ENCODE measurements at places on chromosomes 4 and X.
A peak's percentile ranks its signal among the peaks of the same experiment; 100 is the strongest.

DNA sequence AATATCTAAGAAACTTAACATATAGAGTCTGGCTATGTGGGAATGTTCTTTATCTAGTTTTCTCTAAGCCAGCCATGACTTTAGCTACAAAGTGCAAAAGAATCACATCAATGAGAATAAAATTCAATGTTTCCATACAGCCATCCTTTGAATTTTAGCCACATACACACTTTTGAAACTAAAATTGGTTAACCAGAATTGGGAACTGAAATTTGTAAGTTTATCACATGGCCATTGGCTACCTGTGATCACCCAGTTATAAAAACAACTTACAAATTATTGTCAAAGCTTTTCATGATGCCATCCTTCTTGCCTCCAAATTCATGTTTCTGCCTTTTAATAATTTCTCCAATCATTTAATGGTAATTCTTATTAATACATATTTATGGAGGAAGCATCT lies 49.9 kb downstream of the PAK3 start:
- DNase-seq = no peak

- no peak for DNase-seq
These were observed 19.3 kb downstream of the DCTD start for GRCh38 chr4:182897601-182898478.

DNA sequence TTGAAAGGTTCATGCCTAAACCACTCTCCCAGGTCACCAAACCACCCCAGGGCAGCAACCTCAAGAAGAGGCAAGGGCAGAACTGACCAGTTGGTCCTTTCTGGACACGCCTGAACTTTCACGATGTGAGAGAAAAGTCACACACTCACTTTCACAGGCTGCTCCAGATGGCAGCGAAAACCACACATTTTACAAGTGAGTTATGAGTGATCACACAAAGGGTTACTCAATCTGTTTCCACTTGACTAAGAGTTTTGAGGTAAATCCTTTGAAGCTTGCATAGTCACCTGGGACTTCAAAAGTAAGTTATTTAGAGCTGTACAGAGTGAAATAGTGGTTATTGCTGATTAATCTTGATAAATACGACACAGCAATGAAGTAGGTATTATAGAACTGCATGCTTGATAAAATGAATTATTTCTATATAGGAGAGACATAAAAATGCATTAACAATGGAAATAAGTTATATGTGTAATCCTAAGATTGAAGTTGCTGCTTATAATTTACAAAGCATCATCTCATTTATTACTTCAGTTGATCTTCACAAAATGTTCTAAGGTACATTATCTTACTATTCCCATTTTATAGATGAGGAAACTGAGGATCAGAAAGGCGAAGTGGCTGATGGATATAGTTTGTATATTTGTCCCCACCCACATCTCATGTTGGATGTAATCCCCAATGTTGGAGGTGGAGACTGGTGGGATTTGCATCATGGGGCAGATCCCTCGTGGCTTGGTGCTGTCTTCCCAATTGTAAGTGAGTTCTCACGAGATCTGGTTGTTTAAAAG lies 103.0 kb upstream of the KLF3 start:
- peak; percentile 52 for DNase-seq

GRCh38 chr4:180150818-180151217 lies 2092.4 kb upstream of the TENM3 start:
- peak; percentile 32 for DNase-seq

GRCh38 chrX:122582280-122582974 lies 601.7 kb upstream of the GRIA3 start:
- DNase-seq = peak; percentile 89

DNA sequence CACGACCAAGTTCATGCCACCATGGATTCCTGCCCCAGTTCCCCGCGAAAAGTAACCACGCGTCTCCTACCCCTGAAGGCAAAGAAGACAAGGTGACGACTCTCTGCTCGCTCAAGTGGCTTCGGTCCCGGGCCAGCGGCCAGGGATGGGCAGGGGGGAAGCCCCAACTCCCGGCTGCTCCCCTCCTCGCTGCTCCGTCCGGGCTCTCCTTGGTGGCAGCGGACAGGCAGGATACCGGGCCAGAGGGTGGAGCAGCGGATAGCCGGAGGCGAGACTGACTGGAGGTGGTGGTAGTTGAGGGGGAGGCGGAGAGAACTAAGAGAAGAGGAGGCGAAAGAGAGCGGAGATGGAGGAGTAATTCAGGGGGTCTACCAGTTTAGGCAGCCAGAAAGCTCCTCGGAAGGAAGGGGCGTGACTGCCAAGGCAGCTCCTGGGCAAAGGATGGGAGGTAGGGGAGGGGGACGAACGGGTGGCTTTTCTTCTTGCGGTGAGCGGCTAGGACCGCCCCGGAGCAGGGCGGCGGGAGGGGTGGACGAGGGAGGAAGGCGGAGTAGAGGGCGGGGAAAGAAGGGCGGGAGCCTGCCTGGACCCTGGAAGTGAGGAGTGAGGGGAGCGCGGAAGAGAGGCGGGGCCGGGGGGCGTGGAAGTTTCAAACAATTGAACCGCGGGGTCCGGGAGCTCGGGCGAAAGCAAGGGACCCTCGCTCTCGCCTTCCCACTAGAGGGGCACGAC lies at the start of gene AMOT:
TSS of gene AMOT (minus strand) at position 450 of the 732 bp plus-strand sequence. CDS start 17,705 bp downstream, outside the sequence.
- peak; percentile 23 for DNase-seq

- DNase-seq = peak; percentile 64
These were observed 24.3 kb downstream of the IRF2 start for GRCh38 chr4:184450045-184450444.

DNA sequence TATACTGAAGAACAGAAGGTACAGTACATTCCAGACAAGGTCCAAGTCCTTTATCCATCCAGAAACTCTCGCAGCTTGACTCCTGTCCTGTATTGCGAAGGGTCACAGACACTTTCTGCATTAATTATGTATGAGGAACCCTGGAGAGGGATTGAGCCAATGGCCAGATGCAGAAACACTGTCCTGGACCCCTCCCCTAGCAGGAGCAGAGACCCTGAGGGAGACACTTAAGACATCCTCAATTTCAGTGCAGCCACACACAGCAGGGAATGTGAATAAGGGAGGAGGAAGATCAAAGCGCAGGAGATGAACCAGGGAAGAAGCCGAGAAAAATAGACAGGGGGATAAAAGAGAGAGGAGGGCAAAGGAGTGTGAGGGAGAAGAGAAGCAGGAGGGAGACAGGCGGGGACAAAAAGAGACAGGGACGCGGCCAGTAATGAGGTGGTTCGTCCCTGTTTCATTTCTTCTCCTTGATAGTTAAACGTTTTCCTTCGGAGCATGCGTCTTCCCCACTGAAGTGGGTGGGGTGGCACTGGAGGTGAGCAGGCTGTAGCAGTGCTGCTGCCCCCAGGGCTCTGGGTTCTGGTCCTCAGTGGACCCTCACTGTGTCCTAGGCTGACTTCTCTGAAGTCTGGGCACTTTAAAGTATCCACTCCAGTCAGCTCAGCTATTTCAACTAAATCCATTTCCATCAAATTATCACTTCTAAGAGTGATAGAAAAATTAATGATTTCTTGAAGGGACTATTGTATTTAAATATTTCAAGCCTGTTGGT lies 356.4 kb upstream of the NOCT start:
- no peak for DNase-seq

DNA sequence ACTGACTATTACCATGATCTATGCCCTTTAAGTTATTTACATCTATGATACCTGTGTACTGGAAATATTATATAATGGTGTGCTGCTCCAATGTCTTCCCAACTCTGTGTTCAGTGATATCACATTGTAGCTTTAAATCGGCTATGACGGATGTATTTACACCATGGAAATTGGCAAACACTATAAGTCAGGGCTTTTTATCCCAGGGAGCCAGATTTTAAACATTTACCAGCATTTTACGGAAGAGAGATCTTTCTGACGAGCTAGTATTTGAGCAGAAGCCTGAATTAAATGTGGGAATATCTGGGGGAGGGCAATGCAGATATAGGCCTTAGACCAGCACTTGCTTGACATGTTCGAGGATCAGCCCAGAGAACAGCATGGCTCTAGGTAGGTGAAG lies 7.7 kb upstream of the PGM2 start:
- no peak for DNase-seq

- DNase-seq = no peak
These were observed at the start of gene BEX3 for GRCh38 chrX:103376118-103376978. Gene BEX3, plus strand, starts transcription at chrX:103376538. Its CDS starts 984 bp downstream, at chrX:103377522.

DNA sequence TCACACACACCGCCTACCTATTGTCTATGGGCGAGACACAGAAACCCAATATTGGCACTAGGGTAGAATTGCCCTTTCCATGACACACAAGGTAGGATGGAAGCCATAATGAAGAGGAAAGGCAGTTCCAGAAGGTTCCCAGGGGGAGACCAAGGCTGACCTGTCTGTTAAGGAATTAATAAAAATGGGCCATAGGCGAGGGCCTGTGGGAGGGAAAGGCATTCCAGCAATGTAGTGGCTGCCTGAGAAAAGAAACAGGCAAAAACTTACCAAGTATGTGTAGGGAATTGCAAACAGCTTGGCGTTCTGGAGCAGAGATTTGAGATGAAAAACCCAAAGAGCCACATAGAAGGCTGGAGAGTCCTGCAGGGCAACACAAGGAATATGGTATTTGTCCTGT lies 19.1 kb downstream of the MAGED2 start:
- DNase-seq = no peak

- DNase-seq = peak; percentile 15
These were observed 548.9 kb downstream of the PPP4R3C start for GRCh38 chrX:26914232-26914631.

GRCh38 chrX:3176439-3176820 lies 135.2 kb downstream of the ARSF start:
- DNase-seq = no peak

DNA sequence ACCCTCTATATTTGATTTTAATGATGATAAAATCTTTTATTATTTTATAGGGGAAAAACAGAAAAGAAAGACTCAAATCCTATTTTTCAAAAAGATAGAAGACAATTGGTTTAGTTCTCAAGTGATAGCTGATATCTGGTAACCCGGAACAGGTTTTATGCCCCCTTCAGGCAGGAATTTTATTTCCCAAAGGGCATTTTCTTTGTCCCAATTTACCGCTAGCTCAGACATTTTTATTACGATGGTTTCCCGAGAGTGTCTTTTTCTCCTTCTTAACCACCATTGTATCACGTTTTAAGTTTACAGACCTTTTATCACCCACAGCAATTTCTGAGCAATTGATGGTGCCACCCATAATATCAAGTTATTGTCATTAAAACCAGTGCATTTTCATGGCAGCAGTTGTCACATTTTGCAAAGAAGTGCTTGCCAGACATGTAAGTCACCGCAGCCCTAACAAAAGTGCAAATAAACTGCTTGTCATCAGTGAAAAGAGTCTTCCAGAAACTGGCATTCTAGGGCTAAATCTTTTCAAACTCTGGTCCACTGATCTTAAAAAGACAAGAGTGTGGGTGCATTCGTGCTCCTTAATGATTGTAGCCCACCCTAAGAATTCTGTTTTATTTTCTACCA lies 204.8 kb upstream of the VCX start:
- no peak for DNase-seq

GRCh38 chr4:87322754-87323153 lies at the start of gene HSD17B13:
Gene HSD17B13, minus strand, starts transcription at chr4:87322882. Its CDS starts 41 bp downstream, at chr4:87322841.
- DNase-seq = no peak

DNA sequence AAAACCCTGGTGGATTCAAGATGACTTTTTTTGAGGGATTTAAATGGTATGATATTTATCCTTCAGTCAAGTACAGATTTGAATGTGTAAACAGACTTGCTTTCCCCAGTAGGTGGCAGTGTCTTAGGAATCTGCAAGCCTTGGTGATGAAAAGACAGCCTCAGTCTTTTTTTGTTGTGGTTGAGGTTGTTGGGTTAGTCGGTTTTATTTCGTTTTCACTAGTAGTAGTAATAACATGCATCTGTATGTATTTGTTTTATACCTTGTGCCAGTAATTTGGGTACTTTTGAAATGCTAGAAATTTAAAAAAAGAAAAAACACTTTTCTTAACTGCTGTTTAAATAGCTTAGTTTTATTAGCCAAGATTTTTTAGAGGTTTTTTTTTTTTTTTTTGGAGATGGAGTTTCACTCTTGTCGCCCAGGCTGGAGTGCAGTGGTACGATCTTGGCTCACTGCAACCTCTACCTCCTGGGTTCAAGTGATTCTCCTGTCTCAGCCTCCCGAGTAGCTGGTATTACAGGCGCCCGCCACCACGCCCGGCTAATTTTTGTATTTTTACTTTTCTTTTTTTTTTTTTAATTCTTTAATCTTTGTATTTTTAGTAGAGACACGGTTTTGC lies 39.2 kb downstream of the COPS4 start:
- DNase-seq = peak; percentile 78

DNA sequence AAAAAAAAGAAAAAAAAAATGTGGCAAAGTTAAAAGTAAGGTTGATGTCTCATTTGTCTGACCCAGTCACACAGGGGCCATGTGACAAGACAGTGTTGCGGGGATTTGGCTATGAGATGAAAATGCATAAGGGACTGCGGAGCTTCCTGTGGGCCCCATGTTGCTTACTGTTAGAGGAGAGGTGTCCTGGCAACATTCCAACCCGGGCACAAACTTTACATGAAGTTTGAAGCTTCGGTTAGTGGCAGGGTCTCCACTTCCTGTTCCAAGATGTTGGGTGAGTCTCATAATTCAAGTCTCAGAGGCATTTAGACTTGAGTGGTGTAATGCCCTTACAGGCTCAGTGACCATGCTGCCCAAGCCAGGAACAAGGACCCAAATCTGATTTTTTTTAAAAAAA lies 111.3 kb downstream of the MAML3 start:
- DNase-seq = no peak

GRCh38 chr4:52755426-52755825 lies 4.2 kb upstream of the ERVMER34-1 start:
- no peak for DNase-seq

DNA sequence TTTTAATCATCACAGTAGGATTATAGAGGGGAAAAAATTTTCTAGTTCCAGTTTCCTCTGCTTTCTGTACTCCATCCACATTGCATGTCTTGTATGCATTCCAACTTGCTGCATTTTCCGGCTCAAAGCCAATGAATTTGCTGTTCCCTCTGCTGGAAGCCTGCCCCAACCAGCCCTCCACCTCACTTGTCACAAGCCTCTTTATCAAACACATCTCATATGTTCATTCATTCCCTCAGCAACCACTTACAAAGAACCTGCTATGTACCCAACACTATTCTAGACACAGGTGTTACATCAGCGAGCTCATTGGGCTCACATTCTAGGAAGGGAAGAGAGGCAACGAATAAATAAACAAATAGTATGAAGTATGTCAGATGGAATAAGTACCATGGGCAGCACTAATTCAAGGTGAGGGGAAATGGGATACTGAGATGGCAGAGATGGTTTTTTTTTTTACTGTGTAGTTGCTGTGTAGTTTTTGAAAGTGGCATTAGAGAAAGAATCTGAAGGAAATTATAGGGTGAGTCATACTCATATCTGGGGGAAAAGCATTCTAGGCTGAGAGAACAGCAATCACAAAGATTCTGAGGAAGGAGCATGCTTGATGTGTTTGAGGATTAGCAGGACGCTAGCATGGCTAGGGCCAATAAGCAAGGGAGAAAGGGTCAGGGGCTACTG lies 332.5 kb downstream of the PDGFC start:
- DNase-seq = peak; percentile 13

- peak; percentile 12 for DNase-seq
These were observed 1.5 kb downstream of the CASP6 start for GRCh38 chr4:109701566-109702410.

DNA sequence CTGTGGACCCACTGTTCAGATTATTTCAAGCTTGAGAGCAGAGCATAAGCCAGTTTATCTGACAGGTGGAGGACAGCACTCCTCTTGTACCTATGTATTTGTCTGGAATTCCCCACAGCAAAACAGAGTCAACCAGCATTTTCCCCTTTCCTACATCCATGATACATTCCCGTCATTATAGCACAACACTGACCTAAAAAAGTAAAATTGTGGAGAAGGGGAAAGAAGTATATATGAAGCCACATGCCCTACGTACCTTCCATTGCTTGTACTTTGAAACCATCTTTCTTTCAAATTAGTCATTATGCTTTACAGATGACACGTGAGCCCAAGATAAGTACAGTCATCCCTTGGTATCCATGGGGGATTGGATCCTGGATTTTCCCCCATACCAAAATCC lies 73.3 kb downstream of the KLHL8 start:
- DNase-seq = no peak
